ENCODE measurements at places on chromosomes 6 and 20.

DNA sequence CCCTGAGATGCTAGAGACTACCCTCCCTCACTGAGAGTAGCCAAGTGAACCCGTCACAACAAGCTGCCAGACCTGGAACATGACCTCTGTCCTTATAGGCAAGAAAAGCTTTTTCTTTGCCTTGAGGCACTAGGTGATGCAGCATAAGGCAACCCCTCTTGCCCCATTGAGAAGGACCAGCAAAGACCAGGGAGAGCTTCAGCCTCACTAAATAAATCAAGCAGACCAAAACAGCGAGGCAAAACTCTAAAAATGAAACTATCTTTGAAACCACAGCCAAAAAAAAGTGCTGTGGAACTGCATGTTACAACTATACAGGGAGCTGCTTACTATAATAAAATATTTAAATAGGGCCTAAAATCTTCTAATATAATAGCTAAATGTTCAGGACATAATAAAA is 62.6 kb upstream of the FAM83B start:
- no peak for DNase-seq

DNA sequence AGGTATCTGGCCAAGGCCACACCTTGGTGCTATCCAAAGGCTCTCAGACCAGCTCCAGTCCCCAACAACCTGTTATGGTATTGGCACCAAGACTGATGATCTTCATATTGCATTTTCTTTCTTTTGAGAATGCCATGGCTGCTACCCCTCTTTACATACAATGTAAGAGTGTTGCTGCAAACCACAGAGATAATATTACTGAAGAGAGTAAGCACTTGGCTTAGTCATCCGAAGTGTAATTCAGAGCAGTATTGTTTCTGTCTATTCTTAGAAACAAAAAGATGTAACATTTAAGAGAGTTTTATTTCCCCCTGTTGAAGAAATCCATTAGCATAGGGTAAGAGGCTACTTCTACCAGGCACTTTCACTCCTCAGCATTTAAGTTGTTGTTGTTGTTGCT is 212.5 kb downstream of the C6orf118 start:
- no peak for DNase-seq

GRCh38 chr20:17895641-17896171 is 72.9 kb downstream of the SNX5 start:
- peak; percentile 84 for DNase-seq

GRCh38 chr6:43468240-43468639 is 9.1 kb upstream of the TJAP1 start:
- no peak for DNase-seq

DNA sequence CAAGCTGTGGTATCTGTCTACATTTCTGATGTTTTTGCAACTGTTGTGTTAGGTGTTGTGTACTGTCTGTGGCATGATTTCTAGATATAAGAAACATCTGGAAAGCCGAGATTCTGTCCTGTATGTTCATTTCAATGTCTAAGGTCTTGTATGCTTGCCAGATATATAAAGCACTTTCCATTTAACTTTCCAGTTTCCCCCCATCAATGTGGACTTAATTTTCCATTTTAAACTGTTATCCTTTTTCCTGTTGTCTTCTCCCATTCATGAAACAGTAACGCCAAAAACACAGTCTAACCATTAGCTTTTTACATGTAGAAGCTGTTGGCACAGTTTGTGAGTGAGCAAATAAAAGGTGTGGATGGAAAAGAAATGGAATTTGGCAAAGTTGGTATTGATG is 181.6 kb downstream of the FARS2 start:
- DNase-seq, result no peak

DNA sequence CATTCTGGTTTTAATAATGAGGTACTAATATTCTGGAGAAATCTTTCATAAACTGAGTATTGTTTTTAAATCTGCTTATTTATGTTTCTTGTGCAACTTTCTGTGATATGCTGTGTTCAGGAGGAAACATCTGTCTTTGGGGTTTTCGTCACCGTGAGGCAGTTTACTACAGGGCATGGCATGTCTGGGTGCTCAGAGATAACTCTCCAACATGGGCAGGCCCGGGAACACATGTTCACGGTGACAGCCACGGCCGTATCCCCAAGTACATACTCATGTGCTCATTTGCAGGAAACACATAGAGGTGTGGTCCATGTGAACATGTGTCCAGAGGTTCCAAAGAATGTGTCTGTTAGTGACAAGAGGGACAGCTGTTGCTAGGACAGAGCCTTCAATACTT is 62.1 kb upstream of the CNKSR3 start:
- no peak for DNase-seq

- DNase-seq, result no peak
Observed at GRCh38 chr6:133277900-133278545, 36.9 kb downstream of the EYA4 start.

- DNase-seq, result no peak
Observed at GRCh38 chr6:93418033-93418407, 1.3 kb downstream of the EPHA7 start.

DNA sequence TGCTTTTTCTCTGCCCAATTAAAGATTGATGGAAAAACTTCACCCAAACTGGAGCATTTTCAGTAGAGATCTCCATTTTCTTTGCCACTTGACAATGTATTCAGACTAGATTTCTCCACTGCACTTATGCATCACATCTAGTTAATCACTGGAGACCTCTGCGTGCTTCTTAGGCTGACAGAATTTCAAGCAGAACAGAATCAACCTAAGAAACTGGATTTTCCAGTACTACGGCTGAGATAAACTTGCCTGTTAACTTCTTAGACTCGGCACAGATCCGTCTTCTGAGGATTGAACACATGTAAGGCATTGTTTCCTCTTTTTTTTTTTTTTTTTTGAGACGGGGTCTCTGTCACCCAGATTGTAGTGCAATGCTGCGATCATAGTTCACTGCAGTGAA is 139.2 kb downstream of the LRRC1 start:
- no peak for DNase-seq

GRCh38 chr20:8115436-8115835 is 16.6 kb upstream of the PLCB1 start:
- no peak for DNase-seq

DNA sequence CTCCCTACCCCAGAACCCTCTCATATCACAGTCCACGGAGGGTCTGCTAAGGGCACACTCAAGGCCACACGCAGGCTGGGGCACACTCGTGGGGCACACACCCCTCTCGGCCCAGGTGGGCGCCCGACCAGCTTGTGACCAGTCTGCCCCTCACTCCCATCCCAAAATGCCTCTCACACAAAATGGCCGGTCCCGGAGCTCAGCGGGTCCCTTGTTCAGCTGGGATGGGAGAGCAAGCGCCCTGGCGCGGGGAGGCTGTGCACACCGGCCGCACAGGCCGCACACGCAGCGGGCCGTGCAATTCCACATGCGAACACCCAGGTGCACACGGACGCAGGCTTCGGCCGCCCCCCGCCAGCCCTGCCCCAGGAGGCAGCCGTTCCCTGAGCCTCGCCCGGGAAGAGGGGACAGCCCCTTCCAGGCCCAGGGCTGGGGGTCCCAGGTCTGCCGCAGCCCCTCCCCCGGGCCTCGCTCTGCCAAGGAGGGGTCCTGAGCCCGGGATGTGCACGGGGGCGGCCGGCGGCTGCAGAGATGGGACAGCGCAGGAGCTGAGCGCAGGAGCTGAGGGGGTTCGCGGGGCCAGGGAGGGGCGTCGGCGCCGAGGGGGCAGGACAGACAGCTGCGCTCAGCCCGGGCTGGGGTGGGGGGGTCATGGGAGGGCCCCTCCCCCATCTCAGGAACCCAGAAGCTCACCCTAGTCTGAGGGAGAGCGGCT is 1.3 kb downstream of the KCNQ2 start:
- DNase-seq, result no peak

DNA sequence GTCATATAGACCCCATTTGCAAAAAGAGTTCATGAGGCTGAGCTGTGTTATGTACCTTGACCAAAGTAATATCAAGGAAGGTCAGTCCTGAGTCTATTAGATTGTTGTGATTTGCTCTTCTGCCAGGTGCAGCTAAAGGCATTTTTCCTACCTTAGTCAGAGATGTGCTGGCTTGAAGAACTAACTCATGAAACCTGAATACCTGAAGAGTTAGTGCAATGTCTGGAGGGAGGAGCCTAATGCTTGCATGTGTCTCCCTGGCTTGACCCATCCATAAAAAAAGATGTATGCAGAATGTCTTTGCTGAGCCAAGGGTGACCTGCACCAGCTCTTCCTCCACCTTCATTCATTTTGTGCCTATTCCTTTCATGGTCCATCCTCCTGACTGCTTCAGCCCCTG is 742.0 kb downstream of the KIF16B start:
- no peak for DNase-seq

GRCh38 chr6:111711984-111712752 is 106.5 kb upstream of the TRAF3IP2 start:
- DNase-seq, result no peak

- DNase-seq, result no peak
Observed at GRCh38 chr6:136586295-136586694, 36.1 kb upstream of the MAP7 start.

GRCh38 chr6:116533233-116533957 is 12.1 kb downstream of the TRAPPC3L start:
- no peak for DNase-seq

DNA sequence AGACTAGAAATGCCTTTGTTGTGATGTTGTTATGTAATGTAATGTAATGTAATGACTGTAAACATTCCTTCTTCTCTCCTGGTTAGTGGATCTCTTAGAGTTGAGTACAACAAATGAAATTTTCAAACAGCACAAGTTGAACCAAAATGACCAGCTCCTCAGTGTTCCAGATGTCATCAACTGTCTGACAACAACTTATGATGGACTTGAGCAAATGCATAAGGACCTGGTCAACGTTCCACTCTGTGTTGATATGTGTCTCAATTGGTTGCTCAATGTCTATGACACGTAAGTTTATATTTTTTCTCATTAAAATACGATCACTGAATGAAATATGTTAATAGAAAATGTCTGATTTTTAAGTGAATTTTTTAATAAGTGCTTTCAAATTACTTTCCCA is 496.7 kb downstream of the UTRN start:
- no peak for DNase-seq

- no peak for DNase-seq
Observed at GRCh38 chr6:36368921-36369865, 18.3 kb downstream of the ETV7 start.

GRCh38 chr6:70312165-70312745 is 9.4 kb upstream of the COL9A1 start:
- no peak for DNase-seq

DNA sequence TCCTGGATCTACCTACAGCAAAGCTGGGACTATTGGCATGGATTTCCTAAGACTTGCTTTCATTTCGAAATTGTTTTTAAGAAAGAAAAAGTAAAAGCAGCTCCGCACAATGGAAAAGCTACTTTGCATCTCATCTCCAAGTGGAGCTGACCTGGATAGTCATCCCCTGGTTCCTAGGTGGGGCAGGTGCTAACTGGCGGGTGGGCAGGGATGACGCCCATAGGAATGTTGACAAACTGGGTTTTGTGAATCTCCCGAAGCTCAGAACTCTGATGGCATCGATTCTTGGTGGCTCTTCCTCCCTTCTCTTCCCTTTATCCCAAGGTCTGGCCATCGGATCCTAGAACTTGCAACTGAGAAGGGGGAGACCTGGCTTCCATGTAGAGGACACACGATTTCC is 12.4 kb upstream of the EZR start:
- DNase-seq, result no peak

DNA sequence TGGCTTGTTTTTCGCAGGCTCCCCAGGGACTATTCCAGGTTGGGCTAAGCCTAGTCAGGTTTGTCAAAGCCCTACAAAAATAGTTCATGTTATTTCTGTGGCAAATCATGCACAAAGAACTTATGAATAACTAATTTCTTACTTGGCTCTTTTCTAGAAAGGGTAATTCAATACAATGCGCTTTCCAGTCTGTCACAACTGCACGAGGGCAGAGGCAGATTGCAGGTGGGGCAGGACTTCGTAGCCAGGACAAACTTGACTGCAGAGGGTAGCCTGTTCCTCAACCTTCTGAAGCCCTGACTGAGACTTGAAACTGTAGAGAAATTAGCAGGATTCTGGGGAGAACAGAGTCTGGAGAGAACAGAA is 253.5 kb downstream of the QKI start:
- DNase-seq, result no peak

GRCh38 chr6:22411376-22412105 is 114.7 kb upstream of the PRL start:
- DNase-seq, result no peak

DNA sequence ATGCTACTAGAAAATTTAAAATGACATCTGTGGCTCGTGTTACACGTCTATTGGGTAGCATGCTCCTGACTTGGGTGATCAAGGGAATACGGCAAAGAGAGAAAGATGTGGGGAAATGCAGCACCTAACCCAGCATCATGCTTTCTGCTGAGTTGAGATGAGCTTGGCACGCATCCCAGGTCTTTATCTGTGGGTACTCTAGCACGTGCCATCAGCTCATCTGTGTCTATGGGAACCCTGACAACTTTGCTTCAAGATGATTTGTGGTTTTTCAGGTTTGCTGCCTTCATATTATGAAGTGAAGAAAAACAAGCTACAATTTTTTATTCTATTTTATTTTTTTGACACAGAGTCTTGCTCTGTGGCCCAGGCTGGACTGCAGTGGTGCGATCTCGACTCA is 21.0 kb downstream of the RNASET2 start:
- DNase-seq, result no peak

DNA sequence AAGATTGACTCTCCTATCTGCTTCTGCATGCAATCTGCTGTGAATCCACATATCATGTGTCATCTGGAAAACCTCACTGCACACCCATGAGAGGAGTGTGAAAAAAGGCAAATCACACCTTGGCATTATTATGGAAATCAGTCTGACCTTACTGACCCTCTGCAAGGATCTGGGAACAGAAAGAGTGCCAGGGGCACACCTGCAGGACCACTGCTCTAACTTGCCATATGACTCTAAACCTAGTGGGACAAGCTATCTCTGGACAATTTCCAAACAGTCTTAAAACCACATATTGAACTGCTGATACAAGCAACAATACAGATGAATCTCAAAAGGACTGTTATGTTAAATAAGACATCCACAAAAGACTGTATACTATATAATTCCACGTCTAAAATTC is 50.3 kb downstream of the ABHD12 start:
- no peak for DNase-seq

DNA sequence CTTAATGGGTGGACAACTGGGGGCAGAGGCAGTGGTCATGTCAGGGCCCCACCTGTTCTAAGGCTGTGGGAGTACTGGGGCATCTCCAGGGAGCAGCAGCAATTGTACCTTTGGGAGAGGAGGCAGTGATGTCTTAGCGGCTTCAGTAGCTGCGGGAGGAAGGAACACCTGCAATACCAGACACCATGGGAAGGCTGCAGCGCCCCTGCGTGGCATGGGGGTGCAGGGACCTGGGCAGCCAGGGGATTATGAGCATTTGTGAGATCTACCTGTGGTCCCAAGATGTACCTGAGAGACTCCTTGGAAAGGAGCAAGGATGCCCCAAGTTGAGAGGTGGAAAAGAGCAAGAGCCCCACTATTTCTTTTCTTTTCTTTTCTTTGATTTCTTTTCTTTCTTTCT is 112.1 kb upstream of the GPR6 start:
- DNase-seq, result no peak
